ENCODE measurements at places on chromosomes 4 and X.

- DNase-seq, result no peak
Observed at GRCh38 chrX:44245733-44246132, 97.7 kb downstream of the EFHC2 start.

- DNase-seq, result peak; percentile 78
Observed at GRCh38 chr4:167622481-167623240, 388.4 kb upstream of the SPOCK3 start.

DNA sequence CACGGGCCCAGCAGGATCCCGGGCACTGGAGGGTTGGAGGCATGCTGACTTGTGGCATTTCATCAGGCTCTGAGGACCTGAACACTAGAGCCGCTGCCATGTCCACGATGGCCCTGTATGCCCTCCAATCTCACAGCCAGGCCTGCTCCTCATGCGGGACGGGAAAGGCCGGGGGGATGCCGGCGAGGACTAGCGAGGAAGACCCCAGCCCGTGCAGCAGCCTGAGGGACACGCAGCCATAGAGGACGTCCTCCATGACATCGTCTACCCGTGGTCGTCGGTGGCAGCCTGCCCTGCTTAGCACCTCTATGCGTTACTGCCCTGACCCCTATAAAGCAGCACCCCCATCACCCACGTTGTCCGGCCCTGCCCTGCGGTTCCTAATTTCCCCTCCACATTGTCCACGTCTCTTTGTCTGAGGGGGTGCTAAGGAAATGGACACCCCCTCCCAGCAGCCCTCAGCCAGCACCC, 32.6 kb downstream of the HMX1 start:
- no peak for DNase-seq

- DNase-seq, result no peak
Observed at GRCh38 chrX:7852166-7852565, 9.2 kb downstream of the VCX start.

GRCh38 chr4:40378619-40379018, 43.5 kb downstream of the CHRNA9 start:
- DNase-seq, result no peak

DNA sequence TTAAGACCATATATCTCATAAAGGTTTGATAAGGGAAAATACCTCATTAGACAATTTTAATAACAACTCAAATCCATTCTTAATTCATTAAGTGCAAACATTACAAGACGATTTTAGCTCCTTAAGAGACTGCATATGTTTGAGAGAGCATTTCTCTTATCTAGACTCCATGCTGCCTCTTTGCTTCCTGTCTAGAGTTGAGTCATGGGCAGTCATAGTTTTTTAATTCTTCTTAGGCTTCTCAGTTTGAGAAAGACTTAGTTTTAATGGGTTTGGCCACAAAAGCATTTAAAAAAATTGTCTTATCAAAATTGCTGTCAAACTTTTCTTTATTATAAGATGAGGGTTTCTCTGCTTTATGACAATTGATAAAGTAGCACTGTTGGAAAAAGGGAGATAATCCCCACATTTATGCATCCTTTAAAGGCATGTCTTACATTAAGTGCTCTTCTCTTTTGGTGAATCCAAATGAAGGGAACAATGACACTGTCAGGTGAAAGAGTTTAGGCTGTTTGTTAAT, 713.4 kb downstream of the PCDH18 start:
- peak; percentile 65 for DNase-seq

DNA sequence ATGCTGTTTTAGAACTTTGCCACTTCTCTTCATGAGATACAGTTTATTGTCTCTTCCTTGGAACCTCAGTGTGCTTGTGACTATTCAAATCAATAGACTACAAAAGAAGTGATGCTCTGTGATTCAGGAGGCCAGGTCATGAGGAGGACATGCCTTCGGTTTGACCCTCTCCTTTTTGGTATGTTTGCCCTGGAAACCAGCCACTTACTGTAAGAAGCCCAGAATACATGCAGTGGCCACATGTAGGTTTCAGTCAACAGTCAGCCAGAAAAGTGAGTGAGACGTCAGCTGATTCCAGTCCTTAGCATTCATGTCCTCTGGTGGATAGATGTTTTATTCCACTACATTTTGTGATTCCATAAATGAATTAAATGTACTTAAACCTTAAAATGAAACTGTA, 328.7 kb downstream of the PCDH18 start:
- no peak for DNase-seq

- DNase-seq, result peak; percentile 40
Observed at GRCh38 chr4:156756118-156756517, 215.5 kb downstream of the PDGFC start.

DNA sequence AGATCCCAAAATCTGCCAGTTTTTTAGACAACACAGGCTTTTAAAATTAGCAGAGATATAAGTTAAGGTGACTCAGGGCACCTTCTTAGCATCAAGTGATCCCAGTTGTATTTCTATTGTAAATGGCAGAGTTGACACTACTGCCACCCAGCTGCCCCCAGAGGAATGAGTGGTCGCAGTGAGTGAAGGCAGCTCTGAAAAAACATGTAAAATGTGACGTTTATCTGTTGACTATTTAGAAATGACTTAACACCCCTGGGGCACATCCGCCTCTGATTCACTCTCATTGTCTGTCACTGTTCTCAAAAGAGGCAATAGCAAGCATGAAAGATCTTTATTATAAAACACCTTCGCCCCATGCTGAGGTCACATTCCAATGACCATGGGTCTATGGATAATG, 592.4 kb downstream of the ACTRT1 start:
- no peak for DNase-seq

DNA sequence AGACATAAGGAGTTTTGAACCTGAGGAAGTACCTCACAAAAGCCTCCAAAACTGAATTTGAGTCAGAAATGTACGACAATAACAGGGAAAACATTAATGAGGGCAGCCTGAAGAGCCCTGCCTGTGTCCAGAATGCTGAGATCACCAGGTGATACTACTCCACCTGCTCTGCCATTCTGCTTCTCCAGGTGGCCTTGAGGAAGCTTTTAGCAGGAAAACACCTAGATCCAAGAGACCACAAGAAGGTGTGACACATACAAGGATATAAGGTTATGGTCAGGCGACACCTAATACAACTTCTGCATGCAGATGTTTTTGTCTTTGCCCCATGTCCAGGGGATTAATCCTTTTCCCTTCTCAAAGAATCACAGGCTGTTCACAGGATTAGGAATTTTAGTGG, 15.3 kb downstream of the SOWAHB start:
- DNase-seq, result no peak

DNA sequence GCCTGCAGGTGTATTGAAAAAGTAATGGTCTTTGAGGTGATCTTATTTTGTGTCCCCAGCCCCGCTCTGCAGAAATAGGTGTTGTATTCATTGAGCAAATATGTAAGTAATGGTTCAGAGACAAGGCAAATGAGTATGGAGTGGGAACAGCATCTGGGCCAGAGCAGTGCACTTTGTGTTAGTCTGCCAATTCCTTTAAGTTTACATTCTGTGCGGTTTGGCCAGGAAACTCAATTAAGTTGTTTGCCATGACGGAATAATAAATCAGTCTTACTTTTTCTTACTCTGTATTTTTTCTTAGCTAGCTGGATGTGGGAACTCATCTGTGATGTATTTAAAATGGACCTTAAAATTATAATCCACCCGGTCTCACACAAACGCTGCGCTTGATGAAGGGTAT, 12.6 kb downstream of the DCLK2 start:
- no peak for DNase-seq
